CD4-positive, alpha-beta T cell treated with Interferon gamma for 1 hour (primary cell): ENCODE measurements at places on chromosomes 7 and 10.

GRCh38 chr10:48724127-48724526 is 39.5 kb downstream of the WDFY4 start:
- no peak for DNase-seq

GRCh38 chr10:85888004-85888403 is 478.6 kb downstream of the GRID1 start:
- no peak for DNase-seq

GRCh38 chr10:130990486-130990885 is 321.0 kb downstream of the TCERG1L start:
- DNase-seq, result no peak

DNA sequence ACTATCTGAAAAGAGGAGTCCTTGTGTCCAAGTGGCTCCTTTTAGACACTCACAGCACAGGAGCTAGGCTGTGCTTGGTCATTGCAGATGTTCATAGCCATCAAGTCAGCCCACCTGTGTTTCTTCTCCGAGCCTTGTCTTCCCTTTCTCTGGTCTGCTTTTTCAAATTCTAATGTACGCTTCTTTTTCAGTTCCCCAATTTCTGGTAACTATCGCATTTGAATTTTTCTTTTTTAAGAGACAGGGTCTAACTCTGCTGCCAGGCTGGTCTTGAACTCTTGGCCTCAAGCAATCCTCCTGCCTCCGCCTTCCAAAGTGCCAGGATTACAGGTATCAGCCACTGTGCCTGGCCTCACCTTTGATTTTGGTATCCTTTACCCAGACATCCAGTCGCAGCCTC is 18.9 kb downstream of the APBB1IP start:
- DNase-seq, result no peak

GRCh38 chr7:149050941-149051340 is 22.6 kb upstream of the PDIA4 start:
- DNase-seq, result no peak

DNA sequence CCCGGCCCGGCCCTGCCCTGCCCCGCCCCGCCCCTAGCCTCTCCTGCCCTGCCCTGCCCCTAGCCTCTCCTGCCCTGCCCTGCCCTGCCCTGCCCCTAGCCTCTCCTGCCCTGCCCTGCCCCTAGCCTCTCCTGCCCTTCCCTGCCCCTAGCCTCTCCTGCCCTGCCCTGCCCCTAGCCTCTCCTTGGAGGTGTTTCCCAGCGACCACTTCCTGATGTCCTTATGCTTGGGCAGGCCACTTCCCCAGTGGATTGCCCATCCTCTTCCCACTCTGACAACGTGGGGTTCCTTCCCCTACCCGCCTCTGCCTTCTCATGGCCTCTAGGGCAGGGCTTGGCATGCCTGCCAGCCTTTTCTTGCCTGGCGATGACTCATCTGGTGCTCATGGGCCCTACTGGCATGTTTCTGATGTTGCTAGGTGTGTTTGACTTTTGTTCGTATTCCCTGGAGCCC is 21.2 kb downstream of the PRXL2A start:
- peak; percentile 16 for DNase-seq

DNA sequence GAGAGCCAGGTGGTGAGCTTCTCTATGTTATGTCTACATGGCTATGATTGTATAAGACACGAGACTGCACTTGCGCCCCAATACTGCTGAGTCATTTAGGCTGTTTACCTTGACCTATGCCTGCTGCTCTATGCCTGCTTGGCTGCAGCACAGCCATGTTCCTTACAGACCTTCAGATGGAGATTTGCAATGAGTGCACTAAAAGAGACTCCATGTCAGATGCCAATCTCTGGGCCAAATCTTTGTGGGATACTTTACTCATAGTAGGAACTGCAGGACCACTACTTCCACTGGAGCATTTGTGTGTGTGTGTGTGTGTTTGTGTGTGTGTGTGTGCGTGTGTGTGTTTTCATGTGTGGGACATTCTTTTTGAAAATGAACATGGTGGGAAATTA is 50.0 kb upstream of the KMT2E start:
- DNase-seq, result no peak

DNA sequence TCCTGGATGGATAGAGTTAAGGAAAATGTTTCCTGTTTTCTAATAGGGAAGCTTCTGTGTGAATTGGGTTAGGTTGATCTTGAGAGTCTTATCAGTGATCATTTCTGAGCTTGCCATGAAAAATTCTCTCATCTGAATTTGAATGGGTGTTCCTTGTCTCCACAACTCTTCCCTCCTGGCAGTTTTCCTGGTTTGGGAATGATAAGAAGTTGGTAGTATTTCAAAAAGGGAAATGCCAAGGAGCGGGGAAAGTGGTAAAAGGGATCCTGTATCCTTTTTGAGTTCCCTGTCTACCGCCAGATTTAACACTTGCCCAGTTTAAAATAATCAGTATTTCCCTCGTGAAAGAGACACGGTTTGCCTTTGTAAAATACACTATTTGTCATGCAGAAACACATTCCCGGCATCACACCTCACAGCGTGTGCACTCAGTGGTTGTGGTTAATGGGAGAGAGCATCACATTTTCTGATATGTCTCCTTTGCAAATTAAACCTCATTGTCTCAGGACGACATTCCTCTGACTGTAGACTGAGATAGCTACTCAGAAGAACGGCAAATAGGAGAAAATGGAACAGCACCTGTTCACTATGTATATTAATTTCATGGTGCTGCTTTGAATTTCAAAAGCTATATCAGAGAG is 113.2 kb upstream of the IFRD1 start:
- DNase-seq, result no peak

DNA sequence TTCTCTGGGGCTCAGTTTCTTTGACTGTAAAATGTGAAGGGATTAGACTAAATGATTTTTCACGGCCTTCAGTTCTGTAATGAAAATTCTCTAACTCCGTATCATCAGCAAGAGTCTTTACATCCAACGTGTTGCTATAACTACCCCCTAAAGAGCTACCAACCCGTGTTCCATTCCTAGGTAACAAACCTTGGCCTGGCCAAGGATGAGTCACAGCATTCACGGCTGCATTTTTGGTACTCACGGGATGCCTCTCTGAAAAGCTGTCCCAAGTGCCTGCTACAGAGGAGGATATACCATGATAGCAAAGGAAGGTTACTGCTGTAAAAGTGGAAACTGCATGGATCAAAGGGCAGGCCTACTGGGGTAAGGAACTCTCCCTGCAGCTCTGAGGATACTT is 5.9 kb downstream of the LRRC4 start:
- DNase-seq, result no peak

- no peak for DNase-seq
These were observed 594.9 kb downstream of the LRMDA start for GRCh38 chr10:76026176-76026771.

GRCh38 chr7:155530601-155531000 is 15.8 kb downstream of the CNPY1 start:
- no peak for DNase-seq

GRCh38 chr10:86287110-86287793 is 79.3 kb downstream of the GRID1 start:
- DNase-seq, result no peak

GRCh38 chr7:41448104-41448503 is 254.8 kb downstream of the INHBA start:
- DNase-seq, result no peak

- no peak for DNase-seq
These were observed 32.6 kb downstream of the TMEM270 start for GRCh38 chr7:73893342-73894101.

- DNase-seq, result no peak
These were observed 1.1 kb downstream of the TBX20 start for GRCh38 chr7:35252612-35253459.

GRCh38 chr10:118046395-118047156 is at the start of gene RAB11FIP2:
RAB11FIP2 (minus strand) TSS chr10:118046941; CDS start chr10:118046163, 778 bp downstream.
- DNase-seq, result peak; percentile 93

DNA sequence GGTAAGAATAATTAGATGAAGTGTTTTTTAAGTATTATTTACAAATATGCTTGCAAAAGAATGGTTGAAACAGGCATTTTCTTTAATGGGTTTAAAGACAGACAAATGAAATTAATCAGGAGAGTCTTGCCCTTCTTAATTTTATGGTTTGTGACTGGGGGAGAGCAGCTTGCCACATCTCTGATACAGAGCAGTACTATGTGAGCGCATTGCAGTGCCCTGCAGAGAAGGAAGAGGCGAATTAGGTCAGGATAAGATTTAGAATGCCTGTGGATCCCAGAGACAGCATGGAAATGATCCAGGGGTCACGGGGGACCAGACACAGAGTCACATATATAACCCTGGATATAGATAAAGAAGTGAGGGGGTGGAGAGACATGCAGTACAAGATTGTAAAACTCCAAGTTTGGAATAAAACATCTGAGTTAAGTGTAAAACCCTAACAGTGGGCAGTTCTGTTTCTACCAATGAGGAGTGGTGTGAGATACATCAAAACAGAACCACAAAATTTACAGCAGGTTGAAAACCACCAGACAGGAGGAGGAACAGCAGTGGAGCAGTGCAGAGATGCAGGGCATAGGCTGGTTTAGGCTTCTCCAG is 125.5 kb downstream of the FAM204A start:
- no peak for DNase-seq

DNA sequence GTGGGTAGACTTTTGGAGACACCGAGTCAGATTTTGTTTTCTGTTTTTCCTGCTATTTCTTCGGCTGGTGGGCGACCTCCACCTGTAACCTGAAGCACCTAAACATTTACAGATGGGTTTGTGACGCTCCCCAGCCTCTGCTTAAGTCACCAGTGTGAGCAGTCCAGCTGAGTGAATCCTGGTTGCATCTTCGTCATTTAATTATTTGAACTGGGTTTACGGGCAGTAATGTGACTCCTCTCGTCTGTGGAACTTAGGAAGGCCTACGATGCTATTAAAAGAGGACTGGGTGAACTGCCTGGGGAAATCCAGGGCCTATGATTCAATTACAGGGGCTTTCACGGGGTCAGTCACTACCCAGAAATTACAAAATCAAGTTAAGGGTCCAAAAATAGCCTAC is 52.5 kb downstream of the WNT2 start:
- no peak for DNase-seq

- no peak for DNase-seq
These were observed 2.0 kb downstream of the PLCE1 start for GRCh38 chr10:93995598-93996271.

DNA sequence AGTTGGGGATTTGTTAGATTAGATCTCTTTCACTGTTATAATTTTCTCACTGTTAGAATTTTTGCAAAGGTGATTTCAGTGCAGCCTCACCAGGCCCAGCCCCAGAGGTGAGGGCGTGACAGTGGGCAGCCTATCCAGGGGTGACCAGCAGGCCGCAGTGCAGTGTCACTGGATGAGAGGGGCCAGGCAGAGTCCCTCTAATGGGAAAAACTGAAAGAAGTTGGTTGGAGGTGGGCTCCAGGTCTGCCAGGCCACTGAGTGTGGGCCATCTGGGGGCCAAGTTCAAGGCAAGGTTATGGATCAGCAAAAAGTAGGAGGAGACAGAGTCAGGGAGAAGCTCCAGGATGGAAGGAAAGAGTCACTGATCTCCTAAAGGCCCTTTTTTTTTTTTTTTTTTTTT is 90.5 kb upstream of the SDK1 start:
- DNase-seq, result no peak

- DNase-seq, result no peak
These were observed 26.5 kb downstream of the DNAJB12 start for GRCh38 chr10:72328045-72328828.

DNA sequence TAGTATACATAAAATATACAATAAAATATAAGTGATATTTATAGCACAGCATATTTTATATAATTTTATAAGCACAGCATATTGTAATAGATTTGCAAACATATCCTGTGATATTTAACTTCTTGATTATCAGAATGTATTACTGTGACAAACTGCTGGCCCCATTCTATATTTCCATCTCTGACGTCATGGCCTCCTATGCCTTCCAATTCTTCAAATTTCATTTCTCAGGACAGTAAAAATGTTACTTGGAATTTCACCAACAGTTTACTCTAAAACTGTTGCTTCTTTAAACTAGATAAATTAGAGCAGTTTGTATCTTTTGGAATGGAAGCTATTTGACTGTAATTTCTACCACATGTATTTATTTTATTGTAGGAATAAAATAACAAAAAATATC is 102.5 kb upstream of the SLC25A13 start:
- no peak for DNase-seq

DNA sequence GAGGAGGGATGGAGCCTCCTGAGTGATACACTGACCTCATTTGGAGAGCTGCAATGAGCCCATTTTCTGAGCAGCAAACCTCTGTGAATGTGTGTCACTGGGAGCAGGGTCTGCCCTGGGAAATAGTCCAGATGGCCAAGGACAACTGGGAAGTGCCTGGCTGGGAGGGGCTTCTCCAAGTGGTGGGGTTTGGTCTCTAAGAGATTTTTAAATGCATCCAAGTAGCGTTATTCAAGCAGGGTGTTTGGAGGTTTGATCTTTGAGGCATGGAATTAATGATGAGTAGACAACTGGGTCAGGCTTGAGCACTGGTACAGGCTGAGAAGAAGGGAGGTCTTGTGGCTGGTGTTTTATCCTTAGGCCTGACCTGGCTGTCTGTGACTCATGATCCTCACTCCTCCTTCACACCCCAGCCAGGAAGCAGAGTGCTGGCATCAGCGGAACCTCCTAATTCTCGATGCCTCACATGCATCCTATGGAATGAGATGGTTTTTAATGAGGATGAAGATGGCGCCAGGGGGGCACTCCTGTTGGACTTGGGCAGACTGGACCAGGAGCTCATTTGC is 3.3 kb downstream of the GOLGA7B start:
- DNase-seq, result no peak

- DNase-seq, result no peak
These were observed 37.5 kb downstream of the ENO4 start for GRCh38 chr10:116886772-116887171.

GRCh38 chr7:2997014-2997413 is 46.7 kb downstream of the CARD11 start:
- no peak for DNase-seq

- no peak for DNase-seq
These were observed 33.0 kb upstream of the PPP1R3C start for GRCh38 chr10:91665842-91666241.

GRCh38 chr10:30562787-30563186 is 66.8 kb downstream of the LYZL2 start:
- DNase-seq, result no peak

DNA sequence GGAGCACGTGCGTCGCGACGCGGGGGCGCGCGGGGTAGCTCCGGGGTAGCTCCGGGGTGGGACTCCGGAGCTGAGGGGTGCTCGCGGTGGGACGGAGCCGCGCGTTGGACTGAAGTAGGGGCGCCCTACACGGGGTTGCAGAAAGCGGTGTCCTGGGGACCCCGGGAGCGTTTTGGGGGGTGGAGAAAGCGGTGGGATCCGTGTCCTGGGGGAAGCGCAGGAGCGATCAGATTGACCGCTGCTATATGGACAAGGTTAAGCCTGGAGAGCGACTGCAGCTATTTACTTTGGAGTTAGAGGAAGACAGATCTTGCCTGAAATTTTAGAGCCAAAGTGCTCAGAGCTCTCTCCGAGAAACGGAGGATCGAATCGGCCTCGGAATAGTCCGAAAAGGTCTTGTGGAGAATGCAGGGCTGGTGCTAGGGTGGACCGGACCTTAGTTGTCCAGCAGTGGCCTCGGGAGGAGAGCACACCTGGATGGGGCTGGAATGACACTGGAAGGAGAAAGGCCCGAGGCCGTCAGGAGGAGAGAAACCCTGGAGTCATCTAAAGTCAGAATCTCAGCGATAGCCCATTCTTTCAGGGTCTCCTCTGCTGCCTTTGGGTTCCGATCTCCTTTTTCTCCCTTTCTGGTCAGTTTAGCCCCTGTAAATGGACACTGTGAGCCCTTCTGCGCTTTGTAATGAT is 564 bp downstream of the PDSS1 start:
- no peak for DNase-seq
